Amygdala (tissue), 56 donors: ENCODE measurements at places on chromosomes 3 and 15.

DNA sequence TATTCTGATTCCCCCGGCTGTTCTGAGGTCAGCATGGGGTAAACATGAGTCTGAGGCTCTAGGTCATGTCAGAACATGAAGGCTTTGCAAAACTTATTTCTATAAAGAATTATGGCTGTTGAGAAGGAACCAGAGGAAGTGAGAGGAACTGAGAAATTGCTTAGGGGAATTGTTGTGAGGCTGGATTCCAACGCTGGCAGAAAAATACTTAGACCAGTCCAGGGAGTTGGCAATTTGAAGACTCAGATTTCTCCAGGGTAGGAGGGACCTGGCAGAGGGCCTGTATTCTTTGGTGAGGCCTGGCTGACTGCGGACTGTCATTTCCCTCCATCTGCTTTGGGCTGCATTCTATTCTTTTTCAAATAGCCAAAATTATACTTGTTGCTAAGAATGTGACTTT lies 155.5 kb downstream of the PLD1 start:
- no peak for DNase-seq

DNA sequence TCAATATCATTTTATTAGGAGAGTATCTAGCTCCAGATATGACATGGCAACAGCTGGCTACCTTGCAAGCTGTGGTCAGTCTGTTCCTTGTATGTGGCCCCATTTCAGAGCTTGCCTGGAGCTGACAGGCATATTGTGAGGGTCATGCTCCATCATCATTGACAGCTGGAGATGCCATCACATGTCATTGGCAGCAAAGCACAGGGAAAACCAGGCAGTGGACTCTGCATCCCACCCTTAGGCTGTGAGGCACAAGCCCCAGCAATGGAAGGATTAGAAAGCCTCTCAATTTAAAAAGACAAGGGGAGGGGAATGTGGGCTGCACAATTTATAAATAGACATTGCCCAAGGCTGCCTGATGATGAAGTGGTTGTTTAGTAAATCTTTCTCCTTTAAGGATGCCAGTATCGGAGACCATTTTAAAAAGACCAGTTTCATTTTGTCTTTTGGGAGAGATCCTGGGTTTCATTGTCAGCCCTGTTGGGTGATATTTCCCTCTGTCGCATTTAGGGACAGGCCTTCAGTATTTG lies 27.9 kb downstream of the LNP1 start:
- DNase-seq, result no peak

DNA sequence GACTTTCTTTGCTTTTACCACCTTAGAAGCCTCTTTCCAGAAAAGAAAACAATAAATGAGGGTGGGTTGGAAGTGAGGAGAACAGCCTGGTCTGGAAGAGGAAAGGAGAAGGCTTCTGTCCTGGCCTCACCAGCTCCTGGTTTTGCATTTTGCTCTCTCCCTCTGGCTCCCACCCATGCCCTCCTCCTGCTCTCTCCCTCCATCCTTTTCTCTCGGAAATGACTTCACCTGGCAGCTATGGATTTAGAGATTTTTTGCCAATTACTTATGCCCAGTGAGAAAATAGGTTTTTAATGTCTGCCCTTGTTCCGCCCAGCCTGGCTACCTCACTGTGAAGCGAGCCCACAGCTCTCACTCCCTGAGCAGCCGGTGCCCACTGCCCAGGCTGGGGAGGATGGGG lies 77.9 kb upstream of the NTRK3 start:
- DNase-seq, result no peak

DNA sequence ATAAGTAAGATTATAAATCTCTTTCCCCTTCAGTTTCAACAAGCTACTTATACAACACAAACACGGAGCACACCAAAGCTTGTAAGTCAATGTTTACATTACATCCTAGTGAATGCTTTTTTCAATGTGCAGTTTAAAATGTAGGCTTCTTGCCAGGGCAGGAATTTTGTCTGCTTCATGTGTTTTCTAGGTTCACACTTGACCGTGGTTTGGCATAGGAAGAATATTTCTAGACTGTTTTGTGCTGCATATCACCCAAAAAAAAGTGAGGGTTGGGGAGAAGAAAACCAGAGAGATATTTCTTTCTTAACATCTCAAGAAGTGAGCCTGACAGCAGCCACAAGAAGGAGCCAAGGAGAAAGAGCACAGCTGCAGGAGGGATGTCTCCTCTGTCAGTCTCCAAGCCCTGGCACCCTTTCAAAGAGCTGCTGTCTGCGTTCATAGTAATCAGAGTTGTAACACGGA lies 255.8 kb downstream of the MEIS2 start:
- DNase-seq, result no peak

DNA sequence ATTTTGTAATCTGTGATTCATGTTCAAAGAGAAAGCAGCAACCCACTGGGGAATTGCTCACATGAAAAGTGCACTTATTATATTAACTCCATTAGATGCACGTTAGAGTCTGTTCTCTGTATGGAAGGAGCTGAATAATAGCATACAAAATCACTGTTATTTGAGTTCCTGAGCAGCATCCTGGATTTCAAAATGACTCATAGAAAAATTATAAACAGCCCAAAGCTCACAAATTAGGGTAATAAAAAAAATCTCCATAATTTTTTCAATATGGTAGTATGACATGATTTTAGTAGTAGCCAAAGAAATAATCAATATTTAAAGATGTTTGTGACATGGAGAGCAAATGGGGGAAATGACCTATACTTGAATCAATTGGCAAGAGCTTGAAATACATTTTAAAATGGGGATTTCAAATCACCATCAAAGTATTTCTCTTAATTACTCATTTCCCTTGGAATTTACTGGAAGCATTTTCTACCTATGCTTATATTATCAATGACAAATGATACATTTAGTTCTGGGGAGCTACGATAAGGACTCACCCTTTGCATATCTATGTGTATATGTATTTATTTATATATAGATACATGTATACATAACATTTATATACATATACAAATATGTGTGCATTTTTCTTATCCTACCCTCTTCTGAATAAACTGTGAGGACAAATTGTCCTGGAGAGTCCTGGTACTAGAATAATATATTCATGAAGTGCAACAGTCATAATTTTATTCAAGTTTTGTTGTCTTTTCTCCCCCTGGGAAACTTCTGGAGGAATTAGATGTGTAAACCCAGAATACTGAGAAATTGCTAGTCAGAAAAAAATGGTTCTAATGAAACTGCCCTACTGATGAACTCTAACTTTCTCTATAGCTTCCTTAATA lies 116.3 kb downstream of the RPL22L1 start:
- DNase-seq, result no peak

- DNase-seq, result no peak
These were observed 363.7 kb upstream of the RGMA start for GRCh38 chr15:93452537-93453211.

DNA sequence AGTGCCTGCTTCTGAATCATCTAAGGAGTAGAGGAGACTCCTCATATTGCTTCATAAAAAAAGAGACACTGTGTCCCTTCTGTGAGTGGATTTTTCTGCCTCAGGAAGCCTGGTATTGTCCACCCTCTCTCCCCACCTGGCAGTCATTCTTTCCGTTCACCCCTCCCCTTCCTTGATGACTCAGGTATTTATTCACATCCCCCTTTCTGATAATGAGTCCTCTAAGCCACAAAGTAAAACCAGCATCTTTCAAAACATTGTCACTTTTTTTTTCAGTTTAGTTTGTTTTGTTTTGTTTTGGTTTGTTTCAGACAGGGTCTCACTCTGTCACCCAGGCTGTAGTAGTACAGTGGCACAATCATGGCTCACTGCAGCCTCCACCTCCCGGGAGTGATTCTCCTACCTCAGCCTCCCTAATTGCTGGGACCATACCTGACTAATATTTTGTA lies 65.2 kb upstream of the UBE2E1 start:
- DNase-seq, result no peak
